Activated naive CD4-positive, alpha-beta T cell treated with anti-CD3 and anti-CD28 coated beads, Interleukin-2, amount 50 U/mL, for 16 hours (primary cell): ENCODE measurements at places on chromosomes 12 and 14.
A peak's percentile ranks its signal among the peaks of the same experiment; 100 is the strongest.

DNA sequence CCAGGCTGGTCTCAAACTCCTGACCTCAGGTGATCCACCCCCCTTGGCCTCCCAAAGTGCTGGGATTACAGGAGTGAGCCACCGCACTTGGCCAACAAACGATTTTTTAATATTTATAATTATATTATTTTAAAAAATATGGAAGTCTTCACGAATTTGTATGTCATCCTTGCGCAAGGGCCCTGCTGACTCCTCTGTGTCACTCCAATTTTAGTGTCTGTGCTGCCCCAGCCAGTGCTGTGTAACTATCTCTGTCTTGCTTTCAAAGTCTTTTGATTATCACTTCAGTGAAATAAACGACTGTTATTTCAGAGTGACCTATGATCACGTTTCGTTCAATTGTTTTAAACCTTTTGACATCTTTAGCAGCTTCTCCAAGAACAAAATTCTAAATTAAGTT is 13.1 kb upstream of the MMP17 start:
- DNase-seq: no peak

DNA sequence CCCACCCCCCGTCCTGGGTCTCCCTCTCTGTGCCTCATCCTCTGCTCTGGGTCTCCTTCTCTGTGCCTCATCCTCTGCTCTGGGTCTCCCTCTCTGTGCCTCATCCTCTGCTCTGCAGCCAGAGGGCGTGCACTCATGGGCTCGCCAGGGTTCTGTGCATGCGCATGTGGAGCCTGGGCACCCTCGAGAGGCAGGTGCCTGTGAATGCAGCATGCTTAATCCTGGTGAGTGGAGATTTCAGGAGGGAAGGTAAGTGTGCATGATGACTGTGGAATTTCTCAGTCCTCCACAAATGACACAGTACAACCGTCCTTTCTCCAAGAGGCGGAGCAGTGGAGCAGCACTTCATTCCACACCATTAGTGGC is 65.2 kb downstream of the EP400 start:
- DNase-seq: no peak

GRCh38 chr12:204261-204678 is 9.7 kb downstream of the SLC6A12 start:
- no peak for DNase-seq

GRCh38 chr12:131461096-131461495 is 249.8 kb upstream of the SFSWAP start:
- DNase-seq: no peak

DNA sequence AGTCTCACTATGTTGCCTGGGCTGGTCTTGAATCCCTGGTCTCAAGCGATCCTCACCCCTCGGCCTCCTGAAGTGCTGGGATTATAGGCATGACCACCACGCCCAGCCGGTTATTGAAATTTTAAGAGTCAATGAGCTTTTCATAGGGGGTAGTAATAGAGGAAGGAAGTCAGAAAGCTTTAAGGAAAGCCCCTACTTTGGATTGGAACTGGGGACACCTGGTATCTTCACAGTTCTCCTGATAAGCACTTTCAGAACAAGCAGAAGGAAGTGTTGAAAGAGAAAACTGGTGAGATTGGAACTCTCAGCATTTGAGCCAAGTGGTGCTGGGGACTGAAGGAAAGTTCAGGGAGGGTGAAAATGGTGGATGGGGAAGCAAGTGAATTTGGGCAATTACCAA is 5.1 kb downstream of the SLC4A8 start:
- DNase-seq: no peak

DNA sequence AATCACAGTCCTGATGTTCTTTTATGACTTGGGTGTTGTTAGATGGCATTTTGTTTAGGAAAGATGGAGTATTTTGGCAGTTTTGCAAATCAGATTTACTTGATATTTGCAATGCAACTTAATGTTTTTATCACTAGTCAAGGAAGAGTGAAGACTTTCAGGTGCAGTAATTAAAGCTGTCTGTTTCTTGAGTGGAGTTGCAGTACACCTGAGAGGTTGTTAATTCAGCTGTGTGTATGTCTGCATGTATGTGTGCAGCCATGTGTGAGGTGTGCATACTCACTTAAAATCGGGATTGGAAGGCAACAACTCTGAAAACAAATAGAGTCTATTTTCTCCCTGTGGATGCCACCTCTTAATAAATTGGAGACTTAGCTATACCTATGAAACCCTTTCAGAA is 94.5 kb downstream of the RMST start:
- no peak for DNase-seq

- no peak for DNase-seq
Observed at GRCh38 chr12:66144791-66145754, 14.5 kb upstream of the LLPH start.

DNA sequence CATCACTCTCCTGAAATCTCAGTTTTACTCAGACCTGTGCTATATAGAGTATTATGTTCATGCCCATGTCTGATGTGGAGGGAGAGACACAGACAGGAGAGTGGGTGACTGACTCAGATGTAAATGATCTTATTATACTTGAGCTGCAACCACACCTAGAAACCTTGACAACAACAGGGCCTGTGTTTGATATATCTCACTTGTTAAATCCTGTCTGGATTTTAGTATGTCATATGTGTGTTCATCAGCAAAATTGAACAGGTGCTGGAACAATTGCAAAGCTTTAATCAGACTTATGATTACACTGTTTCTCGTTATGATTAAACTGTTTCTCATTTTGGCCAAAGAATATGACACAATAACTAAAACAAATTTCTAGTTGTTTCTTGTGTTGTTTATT is 37.7 kb downstream of the DIP2B start:
- DNase-seq: peak; percentile 29

GRCh38 chr14:99718031-99718810 is 34.1 kb downstream of the CYP46A1 start:
- no peak for DNase-seq

DNA sequence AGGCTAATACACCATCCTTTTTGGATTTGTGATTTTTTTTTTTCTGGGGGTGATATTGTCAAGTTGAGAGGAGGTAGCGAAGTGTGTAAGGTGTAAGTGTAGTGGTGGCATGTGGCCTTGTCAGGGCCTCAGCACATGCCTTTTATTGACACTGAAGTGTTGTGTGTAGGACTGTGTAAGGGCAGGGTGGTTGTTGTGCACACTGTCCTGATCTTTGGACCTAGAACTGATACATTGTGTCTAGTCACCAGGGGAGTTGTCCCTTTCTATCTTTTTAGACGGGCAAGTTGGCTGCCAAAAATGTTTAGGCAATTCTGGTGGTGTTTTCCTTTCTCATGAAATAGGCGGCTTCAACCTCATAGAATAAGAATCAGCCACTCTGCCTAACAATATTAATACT is 244.0 kb downstream of the NRXN3 start:
- DNase-seq: no peak

GRCh38 chr14:25055992-25056687 is 6.2 kb upstream of the STXBP6 start:
- DNase-seq: no peak

DNA sequence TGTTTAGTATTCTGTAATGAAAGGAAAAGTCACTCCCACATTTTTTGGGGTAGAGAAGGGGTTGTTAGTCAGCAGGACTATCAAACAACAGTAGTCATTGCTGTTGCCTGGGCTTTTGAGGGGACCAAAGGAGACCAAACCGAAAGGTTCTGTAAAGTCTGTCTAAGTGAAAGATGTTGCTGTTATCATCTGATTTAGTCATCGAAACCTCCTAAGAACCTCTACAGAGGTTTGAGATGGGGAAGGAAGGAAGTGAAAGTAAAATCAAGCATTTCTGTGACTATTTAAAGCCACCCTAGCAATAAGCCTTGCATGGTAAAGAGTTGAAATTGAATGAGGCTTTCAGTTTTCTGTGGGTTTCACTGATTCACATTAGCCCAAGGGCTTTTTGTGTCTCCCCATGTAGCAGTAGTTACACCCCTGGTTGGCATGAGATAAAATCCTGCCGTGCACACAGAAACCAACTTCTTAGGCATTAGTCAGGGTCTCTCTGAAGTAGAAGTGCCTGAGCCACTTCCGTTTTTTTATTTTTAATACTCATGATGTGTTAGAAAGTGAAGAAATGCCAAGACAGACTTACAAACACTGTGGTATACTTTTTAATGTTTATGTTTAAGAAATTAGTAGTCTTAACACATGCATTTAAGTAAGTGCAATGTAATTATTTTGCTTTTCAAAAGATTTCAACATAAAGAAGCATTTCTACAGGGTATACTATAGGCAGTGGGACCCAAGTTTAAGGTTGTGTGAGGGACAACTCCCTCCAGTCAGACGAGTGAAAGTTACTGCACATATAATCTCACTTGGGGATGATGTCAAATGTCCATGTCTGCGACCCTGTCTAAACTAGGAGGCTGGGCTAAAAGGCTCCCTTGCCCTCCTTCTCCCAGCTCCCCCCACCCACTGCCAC is 50.4 kb downstream of the DYRK2 start:
- peak; percentile 63 for DNase-seq

- no peak for DNase-seq
Observed at GRCh38 chr14:24928386-24928900, 121.5 kb downstream of the STXBP6 start.

- no peak for DNase-seq
Observed at GRCh38 chr14:101250948-101251811, 310.1 kb upstream of the DIO3 start.

DNA sequence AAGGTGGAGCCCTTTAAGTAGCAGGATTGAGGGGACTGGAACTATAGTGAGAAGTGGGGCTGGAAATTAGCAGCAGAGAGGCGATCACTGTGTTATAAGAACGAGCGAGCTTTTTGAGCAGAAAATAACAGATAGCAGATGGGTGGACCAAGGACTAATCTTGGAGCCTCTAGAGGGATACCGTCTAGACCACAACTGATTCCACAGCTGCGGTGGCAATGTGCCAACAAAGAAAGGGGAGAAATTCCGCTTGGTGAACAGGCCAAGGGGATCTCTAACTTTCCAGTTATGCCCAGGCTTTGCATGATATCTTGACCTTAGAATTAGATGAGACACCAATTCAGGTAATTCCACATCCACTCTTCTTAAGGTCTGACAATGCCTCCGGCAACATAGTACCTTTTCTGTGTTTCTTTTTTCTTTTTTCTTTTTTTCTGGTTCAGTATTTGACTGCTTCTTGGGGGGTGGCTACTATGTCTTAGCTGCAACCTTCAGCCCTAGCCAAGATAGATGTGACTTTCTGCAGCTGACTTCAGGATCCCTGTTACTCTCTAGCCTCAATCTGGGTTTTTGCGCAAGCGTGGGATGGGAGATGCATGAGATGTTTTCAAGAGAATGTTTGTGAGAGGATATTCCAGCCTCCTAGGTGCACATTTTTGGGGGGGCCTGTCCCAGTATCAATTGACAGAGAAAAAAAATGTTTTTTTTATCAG is 143.4 kb upstream of the CPSF6 start:
- no peak for DNase-seq

DNA sequence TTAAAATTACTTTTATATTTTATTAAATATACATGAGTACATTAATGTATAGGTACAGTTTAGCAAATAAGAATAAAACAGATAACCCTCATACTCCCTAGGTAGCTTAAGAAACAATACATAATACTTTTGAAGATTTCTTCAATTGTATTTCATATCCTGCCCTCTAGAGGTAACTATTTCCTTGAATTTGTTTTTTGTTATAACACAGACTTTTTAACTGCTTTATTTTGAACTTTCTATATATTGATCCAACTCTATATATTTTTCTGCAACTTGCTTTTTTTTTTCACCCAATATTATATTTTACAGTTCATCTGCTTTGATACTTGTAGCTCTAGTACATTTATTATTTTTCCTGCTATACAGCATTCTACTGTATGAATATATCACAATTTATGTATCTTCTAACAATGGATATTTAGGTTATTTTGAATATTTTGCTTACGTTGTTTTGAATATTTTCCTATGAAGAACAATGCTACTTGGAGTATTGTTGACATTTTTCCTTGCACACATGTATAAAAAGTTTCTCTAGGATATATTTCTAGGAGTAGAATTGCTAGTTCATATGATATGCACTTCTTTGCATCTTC is 72.8 kb upstream of the ABCD2 start:
- no peak for DNase-seq

DNA sequence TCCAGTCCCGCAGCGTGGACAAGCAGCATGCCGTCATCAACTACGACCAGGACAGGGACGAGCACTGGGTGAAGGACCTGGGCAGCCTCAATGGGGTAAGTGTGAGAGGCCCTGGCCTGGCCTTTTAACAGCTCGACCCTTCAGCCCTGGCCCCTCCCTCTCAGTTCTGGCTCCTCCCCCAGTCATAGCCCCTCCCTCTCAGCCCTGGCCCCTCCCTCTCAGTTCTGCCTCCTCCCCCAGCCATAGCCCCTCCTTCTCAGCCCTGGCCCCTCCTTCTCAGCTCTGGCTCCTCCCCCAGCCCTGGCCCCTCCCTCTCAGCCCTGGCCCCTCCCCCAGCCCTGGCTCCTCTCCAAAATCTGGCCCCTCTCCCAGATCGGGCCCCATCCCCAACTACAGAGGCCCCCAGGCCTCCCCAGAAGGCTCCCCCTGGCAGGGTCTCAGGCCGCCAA is 11.2 kb downstream of the CEP170B start:
- peak; percentile 20 for DNase-seq

- DNase-seq: no peak
Observed at GRCh38 chr12:107571492-107571891, 114.1 kb upstream of the PWP1 start.

- no peak for DNase-seq
Observed at GRCh38 chr12:57868851-57869268, 22.3 kb upstream of the CTDSP2 start.

- DNase-seq: no peak
Observed at GRCh38 chr12:42039176-42039575, 105.5 kb downstream of the GXYLT1 start.

DNA sequence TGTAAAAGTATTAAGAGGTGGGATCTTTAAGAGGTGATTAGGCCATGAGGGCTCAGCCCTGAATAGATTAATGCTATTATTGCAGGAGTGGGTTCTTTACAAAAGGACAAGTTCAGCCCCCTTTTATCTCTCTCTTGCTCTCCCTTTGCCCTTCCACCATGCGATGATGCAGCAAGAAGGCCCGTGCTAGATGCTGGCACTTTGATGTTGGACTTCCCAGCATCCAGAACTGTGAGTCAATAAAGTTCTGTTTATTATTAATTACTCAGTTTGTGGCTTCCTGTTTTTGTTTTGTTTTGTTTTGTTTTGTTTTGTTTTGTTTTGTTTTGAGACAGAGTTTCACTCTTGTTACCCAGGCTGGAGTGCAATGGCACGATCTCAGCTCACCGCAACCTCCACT is 10.1 kb downstream of the RNASE1 start:
- DNase-seq: no peak

DNA sequence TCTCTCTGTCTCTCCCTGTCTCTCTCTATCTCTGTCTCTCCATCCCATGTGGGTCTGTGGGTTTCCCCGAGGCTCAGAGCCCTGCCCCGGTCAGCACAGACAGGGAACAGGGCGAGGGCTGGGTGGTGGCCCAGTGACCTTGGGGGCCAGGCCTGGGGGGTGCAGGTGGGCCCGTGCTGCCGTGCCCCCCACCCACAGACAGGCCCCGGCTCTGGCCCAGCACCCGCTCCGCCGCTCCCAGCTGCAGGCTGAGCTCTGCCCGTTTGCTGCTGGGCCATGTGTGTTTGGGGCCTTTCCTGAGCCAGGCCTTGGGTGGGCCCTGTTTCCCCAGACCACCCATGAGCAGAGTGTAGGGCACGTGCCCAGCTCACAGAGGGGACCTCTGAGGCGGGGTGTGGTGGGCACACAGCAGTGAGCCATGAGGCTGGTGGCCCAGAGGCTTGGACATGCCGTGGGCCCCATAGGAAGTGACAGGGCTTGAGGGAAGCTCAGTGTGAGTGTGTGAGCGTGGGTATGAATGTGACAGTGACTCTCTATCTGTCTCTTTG is 51.0 kb downstream of the TMEM121 start:
- no peak for DNase-seq
